ENCODE measurements at places on chromosomes 2 and 18. TPM values are rescaled to one million over a fixed set of nuclear protein-coding genes. Genes with fewer than 3 reads are reported as not detected.

The VIL1 gene
- total RNA-seq = 545 TPM

The MRPL19 gene
- total RNA-seq = 62.0 TPM

The DES gene
- 917 TPM for total RNA-seq

The TRAK2 gene
- total RNA-seq = 50.3 TPM

The TBC1D8 gene
- total RNA-seq = 10.3 TPM

The RELCH gene
- total RNA-seq = 56.9 TPM

The HOXD3 gene
- total RNA-seq = 3.2 TPM

The OR6B3 gene
- total RNA-seq = not detected

The OSR1 gene
- 1.7 TPM for total RNA-seq

The TPO gene
- 0.94 TPM for total RNA-seq

The CYP27C1 gene
- total RNA-seq = not detected

The KCNG3 gene
- total RNA-seq = 2.5 TPM

The HES6 gene
- 55.6 TPM for total RNA-seq

The WNT10A gene
- 0.61 TPM for total RNA-seq

The UGT1A5 gene
- 2.4 TPM for total RNA-seq

The AQP12A gene
- total RNA-seq = 9.0 TPM

The EGR4 gene
- total RNA-seq = not detected

The CHN1 gene
- 2.2 TPM for total RNA-seq

The PLGLB1 gene
- total RNA-seq = 4.2 TPM

The LYG2 gene
- not detected for total RNA-seq

The TMEM178A gene
- 1.0 TPM for total RNA-seq

The SLC5A7 gene
- total RNA-seq = 0.42 TPM

The MARCHF7 gene
- 39.8 TPM for total RNA-seq

The MZT2A gene
- total RNA-seq = 120 TPM

The RPRM gene
- total RNA-seq = 0.88 TPM

The CGREF1 gene
- total RNA-seq = 3.1 TPM

The CAPN10 gene
- 29.1 TPM for total RNA-seq

The GCG gene
- 55.8 TPM for total RNA-seq

The ASTL gene
- total RNA-seq = not detected

The RGPD4 gene
- 0.24 TPM for total RNA-seq

The TUBA4B gene
- not detected for total RNA-seq

The FHOD3 gene
- total RNA-seq = 2.5 TPM

The FAM237A gene
- not detected for total RNA-seq

The TUBB8B gene
- total RNA-seq = 0.27 TPM

The DCC gene
- 0.48 TPM for total RNA-seq

The FEV gene
- total RNA-seq = 2.9 TPM

The ZNF396 gene
- 3.6 TPM for total RNA-seq

The TRIM54 gene
- not detected for total RNA-seq

The SERPINB13 gene
- total RNA-seq = not detected

The CD207 gene
- not detected for total RNA-seq

The LIPT1 gene
- total RNA-seq = 6.2 TPM

The CYP26B1 gene
- total RNA-seq = 1.9 TPM

The HMSD gene
- 0.11 TPM for total RNA-seq

The SAG gene
- not detected for total RNA-seq

The IL36G gene
- total RNA-seq = 0.40 TPM
